ENCODE measurements at places on chromosomes 13 and 19.

GRCh38 chr19:45419396-45419795 lies 4.3 kb downstream of the ERCC1 start:
- no peak for DNase-seq

DNA sequence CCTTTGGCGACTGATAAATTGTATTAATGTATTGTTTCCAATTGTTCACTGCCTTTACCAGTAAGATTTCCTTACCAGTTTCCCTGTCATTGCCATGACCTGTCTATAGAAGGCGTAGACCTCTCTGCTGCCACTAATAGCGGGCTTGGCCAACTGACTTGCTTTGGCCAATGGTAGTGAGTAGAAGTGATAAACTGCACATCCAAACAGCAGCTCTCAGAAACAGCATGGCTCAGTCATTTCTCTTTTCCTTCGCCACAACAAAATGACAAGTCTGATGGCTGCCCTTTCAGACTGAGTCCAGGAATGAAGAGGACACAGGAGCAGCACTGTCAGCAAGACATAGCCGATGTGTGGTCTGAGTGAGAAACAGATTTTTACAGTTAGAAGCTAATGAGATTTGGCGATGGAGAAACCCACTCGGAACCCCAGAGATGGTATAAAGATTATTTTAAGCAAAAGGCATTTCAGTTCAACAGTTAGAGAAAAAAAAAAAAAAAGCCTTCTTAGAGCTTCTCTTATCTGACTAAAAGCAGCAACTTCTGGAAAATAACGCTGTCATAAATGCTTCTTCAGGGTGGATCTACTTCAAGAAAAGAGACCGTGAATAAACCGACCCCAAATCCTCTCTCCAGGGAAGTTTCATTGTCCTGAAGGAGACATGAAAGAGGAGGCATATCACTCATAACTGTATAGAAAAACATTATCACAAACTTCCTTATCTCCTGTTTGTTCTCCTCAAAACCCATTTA lies 42.0 kb upstream of the TM9SF2 start:
- no peak for DNase-seq

DNA sequence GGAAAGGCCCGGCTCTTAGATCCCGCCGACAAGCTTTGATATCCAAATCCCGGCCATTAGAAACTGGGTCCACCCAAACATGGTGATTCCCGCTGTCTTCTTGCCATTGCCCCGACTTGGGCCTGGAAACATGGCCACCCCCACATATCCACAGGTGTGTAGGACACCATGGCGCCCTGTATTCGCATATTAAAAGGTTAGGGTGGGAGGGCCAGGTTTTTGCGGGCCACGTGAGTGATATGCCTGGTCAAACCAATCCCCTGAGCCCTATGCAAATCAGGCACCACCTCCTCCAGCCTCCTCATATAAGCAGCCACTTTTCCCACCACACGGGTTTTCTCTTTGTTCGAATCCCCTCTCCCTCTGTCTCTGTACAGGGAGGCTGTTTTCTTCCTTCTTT lies 766.4 kb downstream of the UQCRFS1 start:
- DNase-seq = no peak

GRCh38 chr19:51272183-51272810 lies 21.4 kb downstream of the SIGLECL1 start:
- DNase-seq = no peak

- DNase-seq = no peak
These were observed 1.2 kb downstream of the PLEKHA4 start for GRCh38 chr19:48867123-48867745.

GRCh38 chr13:41928323-41928722 lies 32.6 kb downstream of the VWA8 start:
- DNase-seq = no peak

DNA sequence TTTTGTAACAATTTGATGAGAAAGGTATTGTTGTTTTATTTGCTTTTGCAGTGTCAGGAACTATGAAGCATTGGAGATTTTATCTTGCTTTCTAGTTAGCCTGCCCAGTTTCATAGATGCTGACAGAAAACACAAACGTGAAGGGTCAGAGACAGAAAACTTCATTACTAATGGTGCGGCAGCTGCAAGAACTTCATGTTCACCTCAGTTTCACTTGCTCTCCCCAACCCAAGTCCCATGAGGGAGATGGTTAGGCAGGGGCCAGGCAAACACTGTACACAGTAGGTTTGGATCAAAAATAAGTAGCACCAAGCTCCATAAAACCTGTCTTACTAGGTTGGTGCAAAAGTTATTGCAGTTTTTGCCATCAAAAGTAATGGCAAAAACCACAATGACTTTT lies 550.2 kb upstream of the MIR17HG start:
- DNase-seq = no peak

GRCh38 chr19:33634361-33635091 lies 12.8 kb downstream of the CHST8 start:
- DNase-seq = no peak

GRCh38 chr13:113029487-113030258 lies 60.7 kb downstream of the MCF2L start:
- DNase-seq = peak; percentile 41

GRCh38 chr19:40380199-40381037 lies 9.6 kb downstream of the HIPK4 start:
- no peak for DNase-seq

DNA sequence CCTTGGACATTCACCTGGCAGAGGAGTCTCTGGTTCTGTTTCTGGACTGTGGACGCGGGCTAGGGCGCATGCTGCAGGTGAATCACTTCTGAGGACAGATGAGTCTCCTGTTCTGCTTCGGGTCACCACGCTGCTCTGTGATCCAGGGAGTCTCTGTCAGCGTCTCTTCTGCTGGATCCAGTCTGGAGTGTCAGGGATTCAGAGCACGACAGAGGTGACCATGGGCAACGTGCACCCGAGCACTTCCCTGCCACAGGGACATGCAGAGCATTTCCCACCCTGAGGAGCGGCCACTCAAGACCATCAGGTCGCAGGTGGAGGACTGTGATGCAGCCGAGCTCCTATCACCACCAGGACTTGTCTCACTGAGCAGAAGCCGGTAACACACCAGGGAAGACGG lies 24.4 kb upstream of the LILRA2 start:
- DNase-seq = no peak

DNA sequence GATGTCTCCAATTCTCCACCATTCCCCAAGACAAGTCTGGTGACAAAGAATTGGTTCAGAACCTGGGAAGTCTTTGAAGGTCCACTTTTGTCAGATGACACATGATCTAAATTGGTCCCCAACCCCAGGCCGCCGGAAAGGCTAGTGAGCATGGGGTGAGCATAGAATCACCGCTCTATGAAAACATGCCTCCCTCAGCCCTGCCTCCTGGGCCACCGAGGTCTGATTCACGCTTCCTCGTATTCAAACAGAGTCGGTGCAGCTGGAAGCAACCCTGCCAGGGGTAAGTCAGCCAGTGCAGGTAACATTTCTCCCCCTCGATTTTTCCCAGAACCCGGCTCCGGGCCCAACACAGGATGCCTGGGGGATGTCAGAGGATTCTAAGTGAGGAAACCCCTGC lies 33.9 kb upstream of the KLF2 start:
- no peak for DNase-seq

GRCh38 chr19:11699931-11700794 lies 38.6 kb downstream of the ZNF823 start:
- no peak for DNase-seq
